ENCODE measurements at places on chromosomes 1 and 21. TPM values are rescaled to one million over a fixed set of nuclear protein-coding genes. Genes with fewer than 3 reads are reported as not detected.
A peak's percentile ranks its signal among the peaks of the same experiment; 100 is the strongest.

DNA sequence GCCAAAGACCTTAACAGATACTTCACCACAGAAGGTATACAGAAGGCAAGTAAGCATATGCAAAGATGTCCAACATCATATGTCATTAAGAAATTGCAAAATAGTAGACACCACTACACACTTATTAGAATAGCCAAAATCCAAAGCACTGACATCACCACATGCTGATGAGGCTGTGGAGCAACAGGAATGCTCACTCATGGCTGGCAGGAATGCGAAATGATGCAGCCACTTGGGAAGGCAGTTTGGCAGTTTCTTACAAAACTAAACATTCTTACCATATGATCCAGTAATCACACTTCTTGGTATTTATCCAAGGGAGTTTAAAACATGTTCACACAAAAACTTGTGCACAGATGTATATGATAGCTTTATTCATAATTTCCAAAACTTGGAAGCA lies 261.2 kb upstream of the AJAP1 start:
- DNase-seq, result no peak
- H3K36me3 ChIP-seq, result no peaks in the 10 kb centered on the region
- no peaks in the 10 kb centered on the region for H3K4me1 ChIP-seq
- H3K4me3 ChIP-seq, result no peak overlapping the region

DNA sequence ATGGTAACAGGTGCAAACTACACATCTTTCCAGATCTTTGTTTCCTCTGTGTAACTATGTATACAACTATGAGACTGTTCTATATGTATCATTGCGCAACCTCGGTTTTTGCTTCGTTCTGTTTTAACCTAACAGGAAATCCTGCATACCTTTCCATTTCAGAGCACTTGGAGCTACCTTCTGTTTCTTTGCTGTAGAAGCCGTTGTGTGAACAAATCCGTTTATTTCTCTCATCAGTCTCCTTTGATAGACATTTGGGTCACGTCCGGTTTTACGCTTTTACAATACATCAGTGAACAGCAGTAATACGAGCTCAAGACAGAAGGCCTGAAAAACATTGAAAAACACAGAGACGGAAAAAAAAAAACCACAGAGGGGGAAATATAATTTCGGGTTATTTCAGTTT lies 10.5 kb downstream of the ATP5IF1 start:
- H3K4me1 ChIP-seq, result peaks cover 7% of the 10 kb centered on the region
- H3K27me3 ChIP-seq, result no peaks in the 10 kb centered on the region
- peak overlapping the region; percentile 89 for H3K4me3 ChIP-seq
- no peak for DNase-seq

SLC16A4 gene
- total RNA-seq, result 0.68 TPM

LCE2A gene
- not detected for total RNA-seq

CHI3L1 gene
- 0.44 TPM for total RNA-seq

GRCh38 chr1:183806125-183806524 lies 1.2 kb downstream of the RGL1 start:
- H3K36me3 ChIP-seq, result no peaks in the 10 kb centered on the region
- no peaks in the 10 kb centered on the region for H3K4me1 ChIP-seq
- H3K4me3 ChIP-seq, result peak overlapping the region; percentile 33
- peaks cover 70% of the 10 kb centered on the region for H3K27me3 ChIP-seq
- no peak for DNase-seq

APCS gene
- total RNA-seq, result not detected

- H3K4me1 ChIP-seq, result peaks cover 7% of the 10 kb centered on the region
- H3K4me3 ChIP-seq, result no peak overlapping the region
- peaks cover 54% of the 10 kb centered on the region for H3K36me3 ChIP-seq
These were observed 122.5 kb downstream of the SMYD2 start for GRCh38 chr1:214403431-214403830.

DNA sequence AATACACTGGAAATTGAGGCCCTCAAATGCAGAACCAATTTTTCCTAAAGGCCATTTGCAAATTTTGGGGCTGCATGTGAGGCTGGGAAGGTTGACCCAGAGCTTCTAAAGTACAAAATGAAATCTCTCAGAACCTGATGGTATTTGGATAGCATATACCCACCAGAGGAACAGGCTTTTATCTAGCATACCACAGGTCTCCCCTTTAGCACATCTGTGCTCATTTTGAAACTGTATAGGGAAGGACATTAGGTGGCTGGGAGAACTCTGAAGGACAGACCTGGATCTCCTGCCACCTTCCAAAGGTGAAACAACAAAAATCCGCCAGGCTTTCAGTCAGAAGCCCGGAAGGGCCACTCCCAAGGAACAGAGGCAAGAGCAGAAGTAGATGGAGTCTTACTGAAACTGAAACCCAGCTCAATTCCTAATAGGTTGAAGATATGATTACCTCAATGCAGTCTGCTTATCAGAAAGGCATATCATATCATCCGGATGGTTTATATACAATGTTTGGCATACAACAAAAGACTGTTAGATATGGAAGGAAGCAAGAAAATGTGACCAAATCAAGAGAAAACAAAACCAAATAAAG lies 11.6 kb downstream of the CD55 start:
- no peak overlapping the region for H3K27ac ChIP-seq
- no peaks in the 10 kb centered on the region for H3K4me1 ChIP-seq
- H3K27me3 ChIP-seq, result no peaks in the 10 kb centered on the region
- DNase-seq, result no peak

DNA sequence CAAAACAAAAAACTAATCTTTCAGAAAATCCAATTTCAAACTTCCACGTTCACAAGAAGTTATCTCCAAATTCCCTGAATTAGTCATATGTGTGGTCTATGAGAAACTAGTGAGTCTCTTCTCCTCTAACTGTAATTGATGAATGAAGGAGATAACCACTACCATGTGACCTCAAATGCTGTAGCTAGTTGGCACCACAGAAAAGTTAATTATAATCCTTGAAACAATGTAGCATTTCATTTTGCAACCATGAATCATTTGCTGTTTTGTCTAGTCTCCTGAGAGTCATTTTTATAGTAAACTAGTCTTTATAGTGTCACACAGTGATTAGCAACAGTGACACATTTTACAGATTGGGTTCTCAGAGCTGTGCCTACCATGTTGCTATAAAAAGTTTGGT lies 287.5 kb downstream of the LRRIQ3 start:
- no peak for DNase-seq
- H3K27me3 ChIP-seq, result no peaks in the 10 kb centered on the region
- no peak overlapping the region for H3K27ac ChIP-seq
- no peak overlapping the region for H3K4me3 ChIP-seq
- H3K4me1 ChIP-seq, result no peaks in the 10 kb centered on the region
